CD4-positive, alpha-beta T cell treated with Interleukin-17A for 1 hour (primary cell): ENCODE measurements at places on chromosomes 13 and 19.

- no peak for DNase-seq
These were observed 15.5 kb downstream of the IRGC start for GRCh38 chr19:43731346-43731745.

DNA sequence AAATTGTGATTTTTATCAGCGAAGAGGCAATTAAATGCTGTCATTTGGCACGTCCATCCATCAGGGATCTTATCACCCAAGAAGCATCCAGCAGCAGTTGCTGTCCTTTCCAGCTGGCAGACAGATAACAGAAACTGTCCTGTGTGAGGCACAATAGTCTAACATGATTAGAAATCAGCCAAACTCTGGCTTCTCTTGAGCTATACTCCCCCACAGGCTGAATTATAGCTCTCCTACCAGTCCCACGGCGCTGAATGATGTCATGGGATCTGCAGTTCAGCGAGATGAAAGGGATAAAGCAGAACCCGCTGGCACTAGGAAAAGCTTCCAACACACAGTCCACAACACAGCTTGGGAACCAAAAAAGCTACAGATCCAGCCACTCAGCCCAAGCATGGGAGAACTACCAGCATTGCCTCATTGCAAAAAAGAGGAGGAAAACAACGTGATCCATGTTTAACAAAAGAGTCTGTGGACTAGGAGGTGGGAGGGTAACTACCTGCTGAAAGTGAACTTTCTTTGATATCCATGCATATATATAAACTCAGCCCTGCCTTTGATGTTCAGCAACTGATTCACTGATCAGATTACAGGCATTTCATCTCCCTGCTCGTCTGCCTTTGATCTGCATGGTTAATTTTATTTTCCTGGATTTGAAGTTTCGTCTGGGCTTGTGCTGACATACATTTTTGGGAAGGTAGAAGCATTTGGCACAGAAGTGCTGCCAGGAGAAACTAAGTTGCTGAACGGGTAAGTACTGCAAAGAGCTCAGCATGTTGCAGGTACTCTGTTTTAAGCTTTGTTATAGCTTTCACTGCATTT is at the start of gene TNFRSF19:
Gene TNFRSF19 (plus strand): TSS at position 314 of the 822 bp plus-strand sequence. CDS start 19,772 bp downstream, outside the sequence.
- no peak for DNase-seq

GRCh38 chr19:11242864-11243797 is 3.7 kb downstream of the ANGPTL8 start:
- peak; percentile 83 for DNase-seq

- DNase-seq = no peak
These were observed 19.8 kb downstream of the COL4A1 start for GRCh38 chr13:110286833-110287819.

DNA sequence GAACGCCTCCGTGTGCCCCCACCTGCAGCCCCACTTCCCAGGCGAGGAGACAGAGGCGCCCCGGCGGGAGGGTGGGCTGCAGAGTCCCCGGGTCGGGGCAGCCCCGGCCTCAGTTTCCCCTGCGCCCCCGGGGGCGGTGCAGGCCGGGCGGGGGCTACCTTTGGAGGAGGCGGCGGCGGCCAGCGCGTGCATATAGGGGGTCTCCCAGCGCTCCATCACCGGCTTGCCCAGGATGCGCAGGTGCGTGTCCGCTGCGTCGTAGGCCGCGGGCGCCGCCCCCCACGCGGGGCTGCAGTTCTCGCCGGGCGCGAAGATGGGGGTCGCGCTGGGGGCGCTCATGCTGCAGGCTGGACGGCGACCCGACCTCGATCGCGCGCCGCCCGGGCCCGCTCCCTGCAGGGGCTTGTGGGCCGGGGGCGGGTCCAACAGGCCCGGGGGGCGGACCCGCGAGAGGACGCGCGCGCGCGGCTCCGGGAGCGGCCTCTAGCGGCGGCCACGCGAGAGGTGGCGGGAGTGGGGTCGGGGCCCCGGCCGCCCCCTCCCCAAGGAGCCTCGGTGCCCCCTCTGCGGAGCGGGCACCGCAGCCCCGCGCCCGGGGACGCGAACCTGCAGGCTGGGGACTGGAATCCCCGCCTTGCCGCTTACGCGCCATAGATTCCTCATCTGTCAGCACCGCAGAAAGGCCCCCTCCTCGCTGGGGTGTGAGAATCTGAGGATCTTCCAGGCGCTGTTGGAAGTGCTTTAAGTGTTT is at the start of gene GAMT:
Gene GAMT (minus strand): TSS at position 405 of the 751 bp plus-strand sequence. CDS start 66 bp downstream, at position 339.
- DNase-seq = peak; percentile 55

GRCh38 chr13:26899202-26899601 is 138.6 kb upstream of the GPR12 start:
- DNase-seq = no peak

GRCh38 chr19:7197760-7198696 is 96.2 kb downstream of the INSR start:
- peak; percentile 92 for DNase-seq

DNA sequence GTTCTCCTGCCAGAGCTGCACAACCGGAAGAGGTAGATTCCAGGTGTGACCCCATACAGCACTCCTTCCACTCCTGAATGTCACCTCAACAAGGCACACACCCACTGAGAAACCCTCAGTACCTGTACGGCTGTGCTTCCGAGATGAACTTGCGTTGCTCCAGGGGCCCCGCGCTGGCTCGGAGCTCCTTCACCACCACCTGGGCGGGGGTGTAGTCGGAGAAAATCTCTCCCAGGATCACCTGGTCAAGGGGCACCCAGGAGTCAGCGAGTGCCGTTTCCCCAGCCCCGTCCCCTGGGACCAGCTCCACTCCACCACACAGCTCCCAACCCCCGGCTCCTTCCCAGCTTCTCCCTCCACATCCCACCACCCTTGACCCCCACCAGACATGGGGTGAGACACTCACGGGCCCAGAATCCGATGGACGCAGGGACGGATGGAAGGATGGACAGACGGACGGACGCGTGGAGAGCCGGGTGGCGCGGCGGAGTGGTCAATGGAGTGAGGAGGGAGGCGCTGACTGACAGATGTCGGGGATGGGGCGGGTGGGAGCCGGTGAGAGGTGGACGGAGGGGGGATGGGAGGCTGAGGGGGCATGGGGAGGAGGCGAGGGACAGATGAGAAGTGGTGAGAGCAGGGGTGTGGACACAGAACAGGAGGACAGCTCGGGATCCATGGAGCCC is 2.8 kb downstream of the LMTK3 start:
- DNase-seq = no peak

- no peak for DNase-seq
These were observed 129.0 kb downstream of the IRS2 start for GRCh38 chr13:109657395-109657794.

DNA sequence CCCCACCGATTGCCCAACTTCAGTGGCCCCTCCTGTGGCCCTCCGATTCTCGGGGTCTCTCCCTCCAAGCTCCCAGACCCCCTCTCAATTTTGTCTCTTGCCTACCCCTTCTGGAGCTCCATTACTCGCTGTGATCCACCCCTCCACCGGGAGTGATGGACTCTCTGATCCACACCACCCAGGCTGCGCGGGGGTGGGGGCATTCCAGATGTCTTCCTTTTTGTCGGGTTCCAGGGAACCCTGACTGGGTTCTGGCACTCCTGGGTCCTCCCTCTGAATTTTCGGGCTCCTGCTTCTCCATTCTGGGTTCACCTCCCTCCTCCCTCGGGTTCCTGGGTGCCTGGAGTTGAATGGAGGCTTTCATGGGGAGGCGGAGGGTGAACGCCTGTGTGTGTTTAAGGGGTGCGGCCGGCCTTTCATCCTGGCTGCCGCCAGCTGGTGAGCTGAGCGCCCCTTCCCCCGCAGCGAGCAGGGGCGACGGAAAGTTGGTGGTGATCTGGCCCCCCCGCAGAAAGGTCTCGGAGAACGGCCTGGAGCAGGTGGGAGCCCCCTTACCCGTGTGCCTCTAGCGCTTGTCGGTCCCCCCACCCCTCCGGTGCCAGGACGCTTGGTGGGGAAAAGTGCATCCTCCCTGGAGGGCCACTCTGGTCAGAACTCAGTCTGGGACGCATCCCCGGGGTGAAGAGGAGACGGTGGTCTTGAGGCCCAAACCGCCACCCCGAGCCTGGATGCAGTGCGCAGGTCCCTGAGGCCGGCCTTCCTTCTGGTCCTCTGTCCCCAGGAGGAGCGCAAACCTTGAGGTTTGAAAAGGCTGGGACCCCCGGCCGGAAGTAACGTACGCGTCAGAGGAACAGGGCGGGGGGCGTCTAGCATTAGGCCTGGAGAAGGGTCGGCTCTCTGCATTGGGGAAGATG is 1.6 kb downstream of the MISP3 start:
- peak; percentile 22 for DNase-seq

GRCh38 chr13:110070511-110071120 is 236.3 kb downstream of the COL4A1 start:
- DNase-seq = no peak

GRCh38 chr19:42325308-42325895 is at the start of gene MEGF8:
Gene MEGF8 (plus strand): TSS chr19:42325635. CDS start chr19:42326244, 609 bp downstream.
- peak; percentile 99 for DNase-seq

DNA sequence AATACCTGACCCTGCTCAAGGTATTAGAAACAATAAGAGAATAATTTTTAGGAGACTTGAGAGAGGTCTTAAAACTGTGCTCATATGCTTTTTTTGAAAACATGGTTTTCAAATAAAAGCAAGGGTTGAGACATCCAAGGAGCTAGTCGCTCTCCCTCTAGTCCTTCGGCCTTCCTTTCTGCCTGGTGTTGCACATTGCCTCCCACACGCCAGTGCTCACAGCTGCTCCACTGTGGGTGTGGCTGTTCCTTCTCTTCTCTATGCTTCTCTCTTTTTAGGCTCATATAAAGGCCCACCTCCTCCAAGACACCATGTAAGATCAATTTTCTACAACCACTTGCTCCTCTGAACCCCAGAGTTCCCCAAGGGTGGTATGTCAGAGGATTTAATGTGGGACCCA is 352.6 kb downstream of the ENOX1 start:
- no peak for DNase-seq

- peak; percentile 95 for DNase-seq
These were observed at the start of gene ZNF846 for GRCh38 chr19:9768175-9769112. Gene ZNF846 (minus strand): TSS chr19:9768738. CDS start chr19:9764950, 3,788 bp downstream.

DNA sequence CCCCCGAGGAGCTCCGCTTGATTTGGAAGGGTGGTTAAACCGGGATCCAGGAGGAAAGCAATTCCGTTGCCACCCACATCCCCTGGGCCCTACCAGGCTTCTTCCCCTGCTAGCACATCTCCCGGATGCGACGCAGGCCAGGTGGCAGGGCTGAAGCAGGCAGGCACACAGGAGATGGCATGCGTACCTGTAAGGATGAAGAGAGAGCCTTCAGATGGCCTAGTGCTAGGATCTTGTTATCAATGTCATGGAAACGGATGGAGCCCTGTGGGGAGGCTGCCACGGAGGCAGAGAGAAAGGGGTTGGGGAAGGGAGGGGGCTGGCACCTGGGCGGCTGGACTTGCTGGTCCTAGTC is 8.5 kb upstream of the SOX1 start:
- no peak for DNase-seq

GRCh38 chr19:58326501-58326913 is 287 bp upstream of the ZSCAN22 start:
- no peak for DNase-seq

- DNase-seq = peak; percentile 37
These were observed at the start of gene IL17D for GRCh38 chr13:20702915-20703779. Gene IL17D (plus strand): TSS chr13:20703699. CDS start chr13:20704002, 303 bp downstream.
